ENCODE measurements at places on chromosomes 7 and 10. TPM values are rescaled to one million over a fixed set of nuclear protein-coding genes. Genes with fewer than 3 reads are reported as not detected.

GRCh38 chr10:100067466-100067865 lies 14.2 kb downstream of the CPN1 start:
- H3K36me3 ChIP-seq = no peaks in the 10 kb centered on the region
- H3K4me3 ChIP-seq = no peak overlapping the region
- H3K27ac ChIP-seq = no peak overlapping the region
- no peak for DNase-seq

The CFAP69 gene
- 4.5 TPM for total RNA-seq

The NT5C3A gene
- total RNA-seq = 26.5 TPM

DNA sequence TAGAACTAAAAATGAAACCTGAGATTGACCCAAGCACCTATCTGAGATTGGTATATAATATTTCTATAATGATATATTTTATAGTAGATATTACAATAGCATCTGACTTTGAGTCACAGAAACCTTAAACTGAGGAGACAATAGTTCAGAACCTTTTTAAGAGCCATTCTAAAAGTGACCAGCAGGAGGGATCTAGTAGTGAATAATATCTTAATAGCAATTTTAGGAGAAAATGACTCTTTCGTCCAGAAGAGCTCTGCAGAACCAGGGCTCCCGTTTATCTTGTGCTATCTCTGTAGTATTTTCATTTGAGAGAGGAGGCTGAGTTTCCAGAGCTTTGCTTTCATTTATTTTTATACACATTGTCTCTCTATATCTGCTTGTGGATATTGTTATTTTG lies 68.1 kb downstream of the PODXL start:
- no peak overlapping the region for H3K4me3 ChIP-seq
- no peak for DNase-seq
- peaks cover 7% of the 10 kb centered on the region for H3K36me3 ChIP-seq
- no peaks in the 10 kb centered on the region for H3K27me3 ChIP-seq
- no peak overlapping the region for H3K27ac ChIP-seq

GRCh38 chr10:92291616-92291865 lies 574 bp downstream of the MARCHF5 start:
- peak overlapping the region; percentile 96 for H3K27ac ChIP-seq
- H3K4me3 ChIP-seq = peak overlapping the region; percentile 91
- DNase-seq = no peak
- H3K36me3 ChIP-seq = no peaks in the 10 kb centered on the region

DNA sequence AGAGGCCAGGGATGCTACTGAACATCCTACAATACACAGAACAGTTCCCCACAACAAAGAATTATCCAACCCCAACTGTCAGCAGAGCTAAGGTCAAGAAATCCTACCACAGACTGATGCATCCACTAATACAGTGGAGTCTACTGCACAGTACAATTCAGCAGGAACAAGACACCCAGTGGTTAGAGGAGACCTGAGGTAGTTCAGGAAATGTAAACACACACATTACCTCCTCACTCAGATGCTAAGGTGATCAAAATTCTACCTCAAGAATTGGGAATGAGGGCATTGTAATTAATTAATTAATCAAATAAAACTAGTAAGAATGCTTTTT lies 91.4 kb downstream of the ZFAND4 start:
- DNase-seq = no peak
- no peaks in the 10 kb centered on the region for H3K27me3 ChIP-seq
- H3K4me3 ChIP-seq = no peak overlapping the region
- peaks cover 13% of the 10 kb centered on the region for H3K4me1 ChIP-seq

DNA sequence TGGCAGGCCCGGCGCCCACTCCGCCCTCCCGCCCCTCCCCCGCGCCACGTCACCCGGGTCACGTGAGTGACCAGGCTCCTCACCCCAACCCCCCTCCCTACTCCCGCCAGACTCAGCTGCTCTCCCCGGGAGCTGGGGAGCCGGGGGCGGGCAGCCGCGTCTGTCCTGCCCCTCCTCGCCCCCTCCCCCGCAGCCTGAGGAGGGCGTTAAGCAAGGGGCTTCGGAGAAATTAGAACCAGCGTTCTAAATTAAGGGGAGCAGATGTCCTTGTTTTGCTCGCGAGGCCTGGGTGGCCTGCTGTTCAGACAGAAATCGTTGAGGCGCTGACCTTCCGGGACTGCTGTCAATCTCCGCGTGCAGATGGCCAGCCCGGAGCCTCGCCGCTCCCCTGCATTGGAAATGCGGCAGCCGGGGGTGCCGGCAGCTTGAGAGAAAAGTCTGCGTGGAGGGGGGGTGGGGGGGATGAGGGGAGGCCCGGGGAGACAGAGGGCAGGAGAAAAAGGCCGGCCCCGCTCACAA lies 102.2 kb upstream of the ZNF438 start:
- no peaks in the 10 kb centered on the region for H3K27me3 ChIP-seq
- peak overlapping the region; percentile 69 for H3K27ac ChIP-seq
- peak overlapping the region; percentile 30 for H3K4me3 ChIP-seq

DNA sequence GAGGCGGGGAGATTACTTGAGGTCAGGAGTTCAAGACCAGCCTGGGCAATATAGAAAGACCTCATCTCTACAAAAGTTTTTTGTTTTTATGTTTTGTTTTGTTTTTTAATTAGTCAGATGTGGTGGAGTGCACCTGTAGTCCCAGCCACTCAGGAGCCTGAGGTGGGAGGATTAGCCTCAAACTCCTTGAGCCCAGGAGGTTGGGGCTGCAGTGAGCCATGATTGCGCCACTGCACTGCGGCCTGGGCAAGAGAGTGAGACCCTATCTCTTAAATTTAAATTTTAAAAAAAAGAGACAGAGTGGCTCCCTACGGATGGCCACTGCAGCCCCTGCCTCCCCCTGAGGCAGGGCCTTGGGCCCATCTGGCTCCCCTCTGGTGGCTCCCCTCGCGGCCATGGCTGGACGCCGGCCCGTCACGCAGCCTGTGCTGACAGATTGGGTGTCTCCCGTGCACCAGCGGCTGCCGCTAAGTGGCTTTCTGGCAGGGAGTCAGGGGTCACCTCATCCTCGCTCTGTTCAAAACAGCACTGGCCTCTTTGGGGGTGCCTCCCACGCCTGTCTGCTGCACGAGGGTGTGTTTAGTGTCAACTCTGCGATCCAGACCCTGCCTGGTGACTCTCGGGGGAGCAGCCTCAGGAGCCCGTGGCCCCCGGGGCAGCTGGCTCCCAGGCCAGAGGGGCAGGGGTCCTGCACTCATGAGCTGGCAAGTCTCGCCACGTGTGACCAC lies 44.4 kb upstream of the ELN start:
- H3K27ac ChIP-seq = no peak overlapping the region
- H3K4me1 ChIP-seq = peaks cover 13% of the 10 kb centered on the region
- DNase-seq = peak; percentile 44
- H3K27me3 ChIP-seq = no peaks in the 10 kb centered on the region

The AKR1C4 gene
- not detected for total RNA-seq

The EMX2 gene
- total RNA-seq = not detected

The EGR2 gene
- 11.6 TPM for total RNA-seq

- DNase-seq = peak; percentile 69
- no peaks in the 10 kb centered on the region for H3K36me3 ChIP-seq
- H3K4me3 ChIP-seq = no peak overlapping the region
- no peak overlapping the region for H3K27ac ChIP-seq
These were observed 11.0 kb downstream of the GRID1 start for GRCh38 chr10:86355571-86356038.

- DNase-seq = no peak
- H3K4me3 ChIP-seq = no peak overlapping the region
- H3K4me1 ChIP-seq = no peaks in the 10 kb centered on the region
- no peaks in the 10 kb centered on the region for H3K36me3 ChIP-seq
- H3K27ac ChIP-seq = no peak overlapping the region
- H3K27me3 ChIP-seq = no peaks in the 10 kb centered on the region
These were observed 255.0 kb upstream of the SP8 start for GRCh38 chr7:21041666-21042065.

The HYAL4 gene
- total RNA-seq = not detected

The UCN3 gene
- 0.35 TPM for total RNA-seq

The NOS3 gene
- total RNA-seq = 21.8 TPM

The ANKRD1 gene
- total RNA-seq = 29.9 TPM

GRCh38 chr10:6408799-6409198 lies 171.3 kb downstream of the PRKCQ start:
- no peaks in the 10 kb centered on the region for H3K27me3 ChIP-seq
- H3K27ac ChIP-seq = no peak overlapping the region
- H3K4me1 ChIP-seq = peaks cover 25% of the 10 kb centered on the region
- no peak overlapping the region for H3K4me3 ChIP-seq

All from left lung (tissue), 14 donors.